ENCODE measurements at places on chromosomes 3 and 15.

GRCh38 chr3:177610686-177611633 is 413.7 kb upstream of the TBL1XR1 start:
- DNase-seq = peak; percentile 75

- no peak for DNase-seq
Observed at GRCh38 chr3:32593903-32594525, 23.4 kb upstream of the DYNC1LI1 start.

GRCh38 chr3:2568929-2569328 is 470.3 kb downstream of the CNTN4 start:
- DNase-seq = peak; percentile 0

DNA sequence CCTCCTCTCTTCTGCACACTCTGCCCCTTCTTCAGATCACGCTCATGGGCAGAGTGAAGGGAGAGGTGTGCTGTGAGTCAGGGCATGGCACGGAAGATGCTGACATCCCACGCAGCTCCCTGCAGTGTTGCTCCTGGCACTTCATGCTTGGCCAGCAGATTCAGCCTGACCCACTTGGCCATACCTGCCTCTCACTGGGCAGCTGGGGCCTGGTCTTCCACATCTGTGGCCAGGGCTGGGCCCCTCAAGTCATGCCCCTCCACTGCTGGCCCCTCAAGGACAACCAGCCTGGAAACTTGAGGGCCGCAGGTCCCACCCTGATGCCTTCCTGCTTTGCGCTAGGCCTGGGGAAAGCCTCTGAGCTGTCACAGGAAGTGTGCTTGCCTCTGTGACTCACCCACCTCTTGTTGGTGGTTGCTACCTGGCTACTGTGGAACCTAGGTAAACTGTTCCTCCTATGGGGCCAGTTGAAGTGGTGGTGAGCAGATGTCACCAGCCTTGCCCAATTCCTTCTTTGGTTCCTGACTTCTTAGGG is 48.7 kb downstream of the BSN start:
- no peak for DNase-seq

DNA sequence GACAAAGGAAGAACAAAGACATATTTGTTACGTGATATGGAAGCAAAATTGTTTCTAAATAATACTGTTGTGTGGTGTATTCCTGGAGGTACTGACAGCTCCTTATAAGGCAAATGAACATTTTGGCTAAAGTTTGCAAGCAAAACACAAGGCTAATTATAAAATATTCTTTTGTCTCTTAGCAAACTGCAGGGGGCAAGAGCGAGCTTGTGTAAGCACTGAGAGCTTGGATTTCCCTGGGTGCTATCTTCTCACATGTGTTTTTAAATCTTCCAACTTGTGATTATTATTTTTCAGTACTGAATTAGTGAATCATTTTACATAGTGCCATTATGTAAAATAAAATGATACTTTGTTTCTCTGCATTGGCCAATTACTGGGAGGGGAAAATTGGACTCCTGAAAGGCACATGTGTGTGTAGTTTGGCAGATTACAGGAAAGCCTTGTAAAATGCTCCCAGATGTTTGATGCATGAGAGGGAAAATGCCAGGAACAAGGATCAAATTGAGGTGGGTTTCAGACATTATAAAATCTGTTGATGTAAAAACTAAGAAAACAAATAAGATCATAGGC is 611.5 kb downstream of the AGBL1 start:
- DNase-seq = peak; percentile 35

DNA sequence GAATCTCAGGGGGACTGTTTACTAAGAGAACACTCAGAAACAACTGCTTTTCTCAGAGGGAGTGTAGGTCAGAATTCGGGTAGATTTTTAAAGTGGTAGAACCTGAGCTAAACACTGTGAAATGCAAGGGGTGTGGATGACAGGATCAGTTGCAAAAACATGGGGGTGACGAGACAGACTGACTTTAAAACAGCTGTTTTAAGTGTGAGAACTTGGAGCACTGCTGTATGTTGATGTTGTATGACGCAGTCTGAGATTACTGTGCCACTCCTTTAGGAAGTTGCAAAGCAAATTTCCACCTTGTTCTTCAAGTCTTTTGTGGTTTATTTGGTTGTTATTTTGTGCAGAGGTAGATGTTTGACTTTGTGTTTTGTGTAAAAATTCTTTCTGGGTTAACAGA is 36.8 kb upstream of the DIPK2A start:
- no peak for DNase-seq

DNA sequence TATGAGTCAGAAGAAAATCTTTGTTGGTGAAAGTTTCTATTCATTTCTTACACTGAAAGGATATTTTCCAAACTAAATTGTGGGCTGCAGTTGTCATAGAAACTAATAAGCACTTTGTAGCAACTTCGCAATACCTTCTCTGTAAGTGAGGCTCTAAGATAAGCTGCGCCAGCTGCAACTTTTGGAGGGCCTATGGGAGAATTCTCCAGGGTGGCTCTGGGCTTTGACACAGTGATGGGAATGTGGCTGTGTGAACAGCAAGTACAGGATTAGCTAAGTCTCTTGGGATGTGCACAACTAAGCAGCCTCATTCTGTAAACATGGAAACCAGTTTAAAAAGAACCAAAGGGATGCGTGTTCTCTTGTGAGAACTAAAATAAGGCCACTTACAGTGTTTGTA is 124.6 kb upstream of the SGO1 start:
- DNase-seq = no peak

GRCh38 chr15:36364377-36364776 is 215.0 kb upstream of the CDIN1 start:
- DNase-seq = no peak

DNA sequence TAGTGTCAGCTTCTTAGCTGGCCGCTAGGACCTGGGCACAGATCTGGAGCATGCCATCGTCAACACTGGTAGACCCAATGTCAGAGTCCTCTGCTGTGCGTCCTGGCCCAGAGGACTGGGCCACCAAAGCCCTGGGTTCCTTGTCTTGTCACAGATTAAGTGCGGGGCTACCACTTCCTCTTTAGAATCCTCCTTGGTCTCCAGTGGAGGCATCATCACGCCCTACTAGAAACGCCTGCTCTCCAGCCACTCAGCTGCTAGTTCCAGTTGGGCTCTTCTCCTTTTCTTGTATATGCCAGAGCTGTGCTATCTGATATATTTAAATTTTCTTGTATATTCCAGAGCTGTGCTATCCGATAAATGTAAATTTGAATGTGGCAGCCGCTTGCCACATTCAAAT is 11.2 kb downstream of the PPCDC start:
- DNase-seq = no peak

DNA sequence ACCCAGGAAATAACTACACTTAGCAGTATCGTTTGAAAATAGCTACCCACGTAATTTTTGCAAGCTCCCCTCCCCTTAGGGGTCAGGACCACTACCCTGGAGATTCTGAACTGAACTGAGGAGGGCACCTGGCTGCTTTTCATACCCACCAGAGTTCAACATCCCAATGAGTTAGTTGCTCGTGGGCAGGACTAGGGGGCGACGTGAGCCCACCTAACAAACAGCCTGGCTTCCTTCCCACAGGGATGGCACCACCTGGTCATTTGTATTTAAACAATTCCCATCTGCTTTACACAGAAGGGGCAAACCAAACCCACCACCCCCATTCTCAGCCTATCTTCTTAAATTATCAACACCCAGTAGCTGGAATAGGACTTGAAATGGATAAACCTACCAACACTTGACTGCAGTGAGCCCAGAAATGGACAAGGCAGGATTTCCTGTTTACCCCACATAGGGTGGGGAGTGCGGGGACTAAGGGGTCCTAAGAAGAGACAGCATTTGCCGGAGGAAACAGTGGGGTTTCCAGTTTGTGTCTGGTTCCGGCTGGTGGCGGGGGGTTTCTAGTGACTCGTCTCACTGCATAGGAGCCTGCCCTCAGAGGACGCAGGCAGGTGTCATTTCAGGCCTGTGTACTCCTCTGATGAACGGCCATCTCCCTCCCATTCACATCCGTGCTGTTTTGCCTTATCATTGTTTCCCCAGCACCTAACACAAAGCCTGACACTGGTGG is 11.6 kb upstream of the VGLL4 start:
- DNase-seq = peak; percentile 52

GRCh38 chr3:155024006-155024638 is 56.0 kb upstream of the MME start:
- no peak for DNase-seq

- no peak for DNase-seq
Observed at GRCh38 chr3:55716611-55717225, 229.6 kb upstream of the WNT5A start.

DNA sequence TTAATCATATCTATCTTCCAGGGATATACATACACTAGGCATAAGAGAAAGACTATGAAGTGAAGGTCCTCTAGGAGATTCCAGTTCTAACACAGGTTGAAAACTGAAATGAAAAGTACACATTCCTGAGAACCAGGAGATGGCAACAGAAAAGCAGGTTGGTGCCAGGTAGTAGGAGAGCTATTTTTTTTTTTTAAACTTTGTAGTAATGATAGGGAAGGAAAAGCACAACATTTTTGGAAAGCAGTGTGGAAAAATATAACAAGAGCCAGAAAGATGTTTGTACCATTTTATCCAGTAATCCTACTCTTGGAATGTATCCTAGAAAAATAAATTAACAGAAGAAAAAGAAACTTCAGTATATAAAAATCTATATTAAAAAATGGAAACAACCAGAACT is 189.9 kb downstream of the DTWD1 start:
- no peak for DNase-seq

GRCh38 chr3:51637941-51638471 is 33.0 kb upstream of the TEX264 start:
- peak; percentile 52 for DNase-seq

DNA sequence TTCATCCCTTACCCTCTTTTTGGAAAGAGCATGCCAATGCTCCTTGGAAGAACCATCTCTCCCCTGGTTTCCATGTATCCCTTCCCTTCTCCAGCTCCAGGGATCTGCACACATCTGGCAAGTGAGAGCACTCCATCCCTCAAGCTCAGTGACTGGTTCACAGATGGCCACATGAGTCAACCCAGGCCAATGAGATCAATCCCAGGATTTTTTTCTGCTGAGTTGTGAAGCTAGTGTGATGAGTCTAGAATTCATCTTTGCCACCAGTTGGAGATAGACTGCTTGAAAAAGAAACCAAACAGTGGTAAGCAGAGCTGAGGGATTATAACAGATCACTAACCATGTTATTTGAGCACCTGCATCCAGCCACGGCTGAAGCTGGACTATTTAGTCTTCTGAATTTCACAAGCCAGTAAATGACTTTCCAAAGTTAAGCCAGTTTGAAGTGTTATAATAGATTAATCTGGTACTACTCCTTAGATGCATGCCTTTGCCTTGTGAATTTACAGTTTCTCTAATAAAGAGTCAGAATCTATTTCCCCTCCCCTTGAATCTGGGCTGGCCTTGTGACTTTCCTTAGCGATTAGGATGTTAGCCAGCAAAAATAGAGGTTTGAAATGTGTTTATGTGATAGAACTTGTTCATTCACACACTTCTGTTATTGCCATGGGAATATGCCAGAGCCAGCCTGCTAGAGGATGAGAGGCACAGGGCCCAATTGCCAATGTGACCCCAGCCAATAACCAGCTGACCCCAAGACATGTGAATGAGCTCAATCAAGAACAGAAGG is 159.8 kb downstream of the WNT5A start:
- no peak for DNase-seq

GRCh38 chr3:33099109-33099645 is 2.2 kb upstream of the GLB1 start:
- DNase-seq = no peak

DNA sequence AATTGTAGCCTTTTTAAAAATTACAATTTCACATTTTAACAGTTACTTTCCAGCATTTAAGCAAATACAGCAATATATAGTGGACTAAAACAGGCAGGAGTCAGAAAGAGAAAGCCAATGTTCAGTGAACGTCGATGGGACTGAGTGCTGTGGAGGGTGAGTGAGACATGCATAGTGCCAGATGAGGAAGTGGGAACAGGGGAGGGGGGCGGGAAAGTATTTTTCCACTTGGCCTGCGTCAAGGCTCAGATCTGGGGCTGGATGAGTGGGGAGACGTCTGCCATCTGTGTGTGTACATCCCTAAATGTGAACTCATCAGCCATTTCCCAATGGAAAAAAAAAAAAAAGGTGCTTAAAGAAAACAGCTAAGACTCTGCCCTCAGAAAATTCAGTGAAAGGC is 19.2 kb upstream of the RAD18 start:
- peak; percentile 81 for DNase-seq

DNA sequence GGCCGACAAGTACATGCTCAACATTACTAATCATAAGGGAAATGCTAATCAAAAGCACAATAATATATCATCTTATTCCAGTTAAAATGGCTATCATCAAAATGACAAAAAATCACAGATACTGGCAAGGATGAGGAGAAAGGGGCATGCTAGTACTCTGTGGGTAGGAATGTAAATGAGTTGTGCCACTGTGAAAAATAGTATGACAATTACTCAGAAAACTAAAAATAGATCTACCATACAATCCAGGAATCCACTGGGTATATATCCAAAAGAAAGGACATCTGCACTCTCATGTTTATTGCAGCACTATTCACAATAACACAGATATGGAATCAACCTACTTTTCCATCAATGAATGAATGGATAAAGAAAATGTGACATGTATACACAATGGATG is 1256.5 kb downstream of the SI start:
- no peak for DNase-seq

- no peak for DNase-seq
Observed at GRCh38 chr15:95929232-95929846, 401.2 kb upstream of the NR2F2 start.

GRCh38 chr3:130960139-130960795 is 66.4 kb downstream of the ASTE1 start:
- no peak for DNase-seq

- DNase-seq = no peak
Observed at GRCh38 chr3:63800097-63800496, 19.0 kb upstream of the C3orf49 start.

GRCh38 chr15:71634820-71635560 is 175.4 kb upstream of the NR2E3 start:
- no peak for DNase-seq

GRCh38 chr3:11909726-11910125 is 63.0 kb upstream of the TAMM41 start:
- DNase-seq = no peak

- DNase-seq = no peak
Observed at GRCh38 chr15:59223736-59224135, 17.1 kb downstream of the LDHAL6B start.

DNA sequence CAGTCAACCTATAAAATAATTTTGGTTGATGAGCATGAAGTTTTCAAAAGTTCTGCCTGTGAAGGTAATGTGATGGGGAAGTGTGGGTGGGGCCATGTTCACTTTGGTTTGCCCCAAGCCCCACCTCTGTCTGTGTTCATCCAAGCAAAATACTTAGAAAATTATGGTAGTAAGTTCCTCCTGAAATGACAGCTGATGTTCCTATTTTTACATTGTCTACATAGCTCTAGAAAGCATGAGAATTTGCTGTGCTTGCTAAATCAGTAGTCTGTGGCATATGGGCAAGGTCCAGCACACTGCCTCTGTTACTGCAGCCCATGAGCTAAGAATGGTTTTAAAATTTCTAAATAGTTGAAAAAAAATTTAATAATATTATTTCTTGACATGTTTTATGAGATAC is 21.9 kb upstream of the CP start:
- DNase-seq = no peak
